Germinal center (tissue), 1 donor: ENCODE measurements at places on chromosomes 12 and 14.

DNA sequence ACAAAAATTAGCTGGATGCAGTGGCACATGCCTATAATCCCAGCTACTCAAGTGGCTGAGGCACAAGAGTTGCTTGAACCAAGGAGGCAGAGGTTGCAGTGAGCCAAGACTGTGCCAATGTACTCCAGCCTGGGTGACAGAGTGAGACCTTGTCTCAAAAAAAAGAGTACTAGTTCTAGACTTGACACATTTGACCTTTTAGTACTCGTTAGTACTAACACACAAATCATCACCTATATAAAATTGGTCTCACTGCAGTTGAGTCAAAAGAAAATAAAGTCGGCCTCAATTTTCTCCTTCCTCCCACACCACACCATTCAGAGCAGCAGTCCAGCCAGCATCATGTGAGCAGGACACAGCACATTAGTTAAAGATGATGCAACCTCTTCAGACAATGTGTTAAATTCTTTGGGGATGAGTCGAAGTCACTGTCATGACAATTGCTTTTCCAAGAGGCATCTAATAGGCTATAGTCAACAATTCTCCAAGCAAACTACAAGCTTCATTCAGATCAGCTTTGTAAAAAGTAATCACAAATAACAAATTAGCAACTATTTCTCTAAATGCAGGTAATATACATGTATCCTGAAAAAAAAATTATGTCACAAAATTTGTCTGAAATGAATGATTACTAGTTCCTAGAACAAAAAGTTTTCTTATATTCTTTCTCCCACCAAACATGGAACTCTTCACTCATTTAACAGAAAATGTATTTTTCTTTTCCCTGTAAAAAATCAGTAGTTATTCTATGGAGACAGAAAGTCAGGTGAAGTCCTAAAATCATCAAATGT lies 55.6 kb downstream of the CLIP1 start:
- DNase-seq: no peak

DNA sequence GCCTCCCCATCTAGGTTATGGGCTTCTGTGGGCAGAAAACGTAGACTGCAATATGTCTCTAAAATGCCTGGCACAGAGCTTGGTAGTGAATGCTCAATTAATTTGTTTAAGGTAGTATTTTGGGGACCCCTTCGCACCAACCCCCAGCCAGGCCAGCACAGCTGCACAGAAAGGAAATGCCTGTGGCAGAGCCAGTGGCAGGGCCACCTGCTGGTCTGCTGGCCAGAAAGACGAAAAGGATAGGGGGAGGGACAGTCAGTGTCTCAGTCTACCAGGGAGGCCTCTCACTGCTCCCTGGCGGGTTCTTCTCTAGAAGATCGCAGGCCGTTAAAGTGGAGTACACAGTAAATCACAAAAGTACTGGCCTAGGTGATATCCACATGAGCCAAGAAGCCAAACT lies 3.5 kb downstream of the RAB15 start:
- DNase-seq: peak; percentile 25

- no peak for DNase-seq
These were observed 119.3 kb downstream of the HMGA2 start for GRCh38 chr12:65943388-65944137.

GRCh38 chr12:93016752-93017350 lies 87.8 kb upstream of the EEA1 start:
- no peak for DNase-seq

DNA sequence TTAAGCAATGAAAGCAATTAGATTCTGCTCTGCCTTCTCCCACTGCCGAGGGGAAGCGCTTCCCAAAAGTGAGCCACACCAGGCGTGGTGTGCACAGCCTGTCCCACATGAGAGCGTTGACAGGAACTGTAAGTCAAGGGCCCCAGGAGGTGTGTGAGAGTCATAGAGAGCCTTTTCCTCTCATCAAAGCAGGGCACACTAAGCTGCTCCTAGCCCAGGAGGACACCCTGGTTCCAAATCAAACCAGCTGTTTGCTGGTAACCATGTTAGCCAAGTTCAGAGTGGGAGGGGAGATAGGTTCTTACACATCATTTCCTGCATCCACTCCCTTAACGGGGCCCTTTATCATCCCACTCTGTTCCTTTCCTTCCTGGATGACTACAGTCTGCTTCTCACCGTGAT lies 98.3 kb downstream of the SPTSSA start:
- no peak for DNase-seq

- no peak for DNase-seq
These were observed 27.4 kb upstream of the METAP2 start for GRCh38 chr12:95446506-95446900.

DNA sequence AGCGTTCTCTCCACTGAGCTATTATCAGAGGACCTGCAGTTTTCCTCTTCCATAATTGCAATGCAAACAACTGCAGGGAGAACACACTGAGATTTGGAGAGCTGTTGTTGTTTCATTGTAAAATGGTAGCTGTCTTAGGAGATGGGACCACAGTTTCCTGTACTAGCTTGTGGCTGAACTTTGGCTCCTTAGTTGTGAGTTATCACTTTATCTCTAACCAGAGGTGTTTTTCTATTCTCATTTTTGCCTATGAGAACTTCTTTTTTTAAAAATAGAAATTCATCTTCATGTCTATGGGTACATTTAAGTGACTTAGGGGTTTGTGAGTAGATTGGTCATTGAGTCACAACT lies 216.5 kb downstream of the SLC38A4 start:
- DNase-seq: no peak

GRCh38 chr12:26317942-26318575 lies 122.7 kb downstream of the SSPN start:
- peak; percentile 32 for DNase-seq

DNA sequence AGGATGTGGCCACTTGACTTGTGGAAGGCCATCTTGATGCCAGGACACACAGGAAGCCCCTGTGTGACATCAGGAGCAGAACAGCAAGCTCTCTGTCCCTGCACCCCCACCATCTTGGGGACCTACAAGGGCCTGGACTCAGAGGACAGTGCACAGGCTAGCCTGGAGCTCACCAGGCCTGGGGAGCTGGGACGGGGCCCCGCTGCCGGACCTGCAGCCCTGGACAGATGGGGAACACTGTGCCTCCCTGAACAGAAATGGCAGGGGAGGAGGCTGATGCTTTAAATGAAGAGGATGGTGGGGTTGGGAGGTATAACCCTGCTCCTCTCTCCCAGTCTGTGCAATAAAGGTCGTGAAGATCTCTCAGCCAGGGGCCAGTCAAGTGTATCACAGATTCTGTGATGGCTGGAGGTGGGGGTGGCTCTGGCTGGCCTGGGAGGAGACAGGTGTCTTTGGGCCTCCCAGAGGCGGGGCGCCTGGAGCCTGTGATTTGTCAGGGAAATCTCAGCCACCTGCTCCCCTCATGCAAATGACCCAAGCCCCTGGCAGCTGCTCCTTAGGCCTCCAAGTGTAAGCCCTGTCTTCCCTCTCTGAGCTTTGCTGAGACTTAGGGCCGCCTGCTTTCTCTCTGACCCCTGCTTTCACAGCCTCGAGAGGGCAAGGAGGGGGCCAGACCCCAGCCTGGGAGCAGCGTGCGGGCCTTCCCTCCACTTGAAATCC lies 1.1 kb upstream of the GNB3 start:
- peak; percentile 91 for DNase-seq

DNA sequence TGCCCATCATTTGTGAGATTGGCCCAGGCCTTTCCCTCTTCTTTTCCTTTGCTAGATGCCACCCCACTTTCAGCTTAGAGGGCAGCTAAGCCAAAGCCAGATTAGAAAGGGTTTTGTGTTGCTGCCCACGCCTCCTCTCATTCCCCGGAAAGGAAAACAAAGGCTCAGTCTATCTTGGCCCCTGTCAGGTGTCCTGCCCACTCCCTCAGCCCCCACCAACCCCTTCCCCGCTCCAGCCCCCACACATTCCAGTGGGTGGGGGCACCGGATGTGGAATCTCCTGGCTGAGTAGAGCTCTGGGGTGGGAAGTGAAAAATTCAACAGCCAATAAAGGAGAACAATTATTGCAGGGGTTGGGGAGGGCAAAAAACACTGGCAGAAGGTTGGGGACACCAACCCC lies 2.2 kb downstream of the BLOC1S1 start:
- no peak for DNase-seq

DNA sequence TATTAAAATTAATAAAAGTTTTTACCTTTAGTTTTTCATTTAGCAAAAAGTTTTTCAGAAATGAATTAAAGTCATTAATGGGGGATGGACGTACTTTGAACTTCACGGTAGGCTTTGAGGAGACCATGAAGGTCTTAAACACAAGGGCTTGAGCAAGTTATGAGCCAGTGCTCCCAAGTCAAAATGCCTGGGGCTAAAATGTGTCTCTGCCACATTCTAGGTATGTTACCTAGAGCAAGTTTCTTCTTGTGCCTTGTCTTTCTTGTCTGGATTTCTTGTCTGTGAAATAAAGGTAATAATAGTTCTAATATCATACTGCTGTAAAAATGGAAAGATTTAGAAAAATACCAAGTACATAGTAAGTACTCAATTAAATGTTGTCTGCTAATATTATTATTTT lies 132.7 kb upstream of the USP15 start:
- DNase-seq: no peak

GRCh38 chr12:38137716-38138115 lies 178.9 kb upstream of the ALG10B start:
- DNase-seq: no peak

GRCh38 chr14:89564989-89565388 lies 148.0 kb upstream of the FOXN3 start:
- no peak for DNase-seq

DNA sequence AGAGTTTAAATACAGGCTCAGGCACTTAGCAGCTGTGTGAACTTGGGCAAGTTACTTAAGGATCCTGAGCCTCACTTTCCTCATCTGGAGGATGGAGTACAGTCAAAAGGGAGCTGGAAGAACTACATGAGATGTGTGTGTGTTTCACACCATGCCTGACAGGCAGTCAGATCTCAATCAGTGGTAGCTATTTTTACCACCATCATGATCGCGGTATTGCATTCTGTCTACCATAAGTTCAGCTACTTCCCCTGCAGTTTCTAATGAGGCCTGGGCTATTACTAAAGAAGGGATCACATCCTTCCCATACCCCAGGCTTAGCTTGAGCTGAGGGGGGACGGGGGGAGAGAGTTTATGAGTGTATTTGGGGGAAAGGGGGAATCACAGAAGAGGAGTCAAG lies 7.0 kb downstream of the AQP6 start:
- DNase-seq: no peak

DNA sequence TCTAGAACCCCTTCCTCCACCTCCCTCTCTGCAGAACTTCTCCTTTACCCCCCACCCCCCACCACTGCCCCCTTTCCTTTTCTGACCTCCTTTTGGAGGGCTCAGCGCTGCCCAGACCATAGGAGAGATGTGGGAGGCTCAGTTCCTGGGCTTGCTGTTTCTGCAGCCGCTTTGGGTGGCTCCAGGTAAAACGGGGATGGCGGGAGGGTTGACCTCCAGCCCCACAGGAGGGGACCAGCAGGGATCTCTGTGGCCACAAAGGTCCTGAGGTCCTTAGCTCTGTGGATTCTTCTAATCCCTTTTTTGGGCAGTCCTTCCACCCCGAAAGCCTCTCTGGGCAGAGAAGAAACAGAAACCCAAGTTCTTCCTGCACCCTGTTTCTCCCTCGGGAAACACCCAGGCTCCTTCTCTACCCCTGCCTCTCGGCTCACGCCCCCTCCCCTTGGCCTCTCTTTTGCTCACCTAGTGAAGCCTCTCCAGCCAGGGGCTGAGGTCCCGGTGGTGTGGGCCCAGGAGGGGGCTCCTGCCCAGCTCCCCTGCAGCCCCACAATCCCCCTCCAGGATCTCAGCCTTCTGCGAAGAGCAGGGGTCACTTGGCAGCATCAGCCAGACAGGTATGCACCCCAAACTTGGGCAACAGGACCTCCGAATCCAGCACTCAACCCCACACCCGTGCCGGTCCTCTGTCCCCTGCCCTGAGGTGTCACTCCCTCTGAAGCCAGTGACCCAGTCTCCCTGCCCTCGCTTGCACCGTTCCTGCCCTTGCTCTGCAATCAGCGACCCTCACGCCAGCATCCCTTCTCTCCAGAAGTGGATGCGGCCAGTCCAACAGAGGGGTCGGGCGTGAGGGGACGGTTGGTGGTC lies 638 bp downstream of the LAG3 start:
- DNase-seq: no peak

GRCh38 chr14:104374718-104375080 lies 204.9 kb upstream of the C14orf180 start:
- DNase-seq: no peak

- no peak for DNase-seq
These were observed 3.8 kb downstream of the GXYLT1 start for GRCh38 chr12:42140901-42141300.

- no peak for DNase-seq
These were observed 183.7 kb downstream of the CPNE8 start for GRCh38 chr12:38721611-38722252.

GRCh38 chr12:54007538-54008259 lies 1.1 kb upstream of the HOXC8 start:
- DNase-seq: no peak

DNA sequence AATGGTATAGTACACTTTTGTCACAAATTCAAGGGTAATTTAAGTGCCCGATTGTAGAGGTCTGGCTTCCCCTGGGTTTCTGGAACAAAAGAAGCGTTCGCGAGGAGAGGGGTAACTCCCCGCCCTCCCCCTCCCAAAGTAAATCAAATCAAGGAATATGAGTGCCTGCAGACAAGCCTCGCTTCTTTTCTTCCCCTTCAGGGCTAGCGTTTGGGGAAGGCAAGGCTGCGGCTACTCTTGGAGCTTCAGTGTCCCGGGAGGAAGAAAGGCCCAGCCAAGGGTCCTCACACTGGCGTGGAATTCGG lies 456 bp upstream of the TMPO start:
- no peak for DNase-seq

DNA sequence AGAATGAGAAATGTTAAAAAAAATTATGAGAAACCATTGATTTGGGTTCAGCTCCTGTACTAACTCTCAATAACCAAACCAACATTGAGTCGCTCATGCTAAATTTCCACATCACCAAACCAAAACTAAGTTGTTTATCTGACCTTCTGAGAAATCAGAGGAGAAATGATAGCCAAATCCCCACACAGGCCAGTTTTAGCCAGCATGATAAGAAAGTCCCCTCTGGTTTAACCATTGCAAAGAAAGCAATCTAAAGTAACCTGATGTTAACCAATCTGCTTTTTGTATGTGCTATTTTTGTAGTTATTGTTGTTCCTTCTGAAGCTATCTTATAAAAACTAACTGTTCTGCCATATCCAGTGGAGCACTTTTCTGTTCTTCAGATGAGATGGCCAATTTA lies 599.7 kb downstream of the SLC16A7 start:
- DNase-seq: no peak

- no peak for DNase-seq
These were observed 7.7 kb downstream of the WSB2 start for GRCh38 chr12:118053071-118053985.

GRCh38 chr12:71461787-71462328 lies 22.3 kb downstream of the LGR5 start:
- no peak for DNase-seq

- DNase-seq: no peak
These were observed 173.0 kb upstream of the DAAM1 start for GRCh38 chr14:59015482-59015881.

GRCh38 chr14:104739546-104740516 lies 13.1 kb upstream of the SIVA1 start:
- DNase-seq: no peak

GRCh38 chr14:77457522-77458248 lies at the start of the genes AHSA1 and VIPAS39:
TSS of gene AHSA1 (plus strand) at chr14:77458093. CDS start at chr14:77458190, 97 bp downstream.
TSS of gene VIPAS39 (minus strand) at chr14:77457601. CDS start at chr14:77454102, 3,499 bp downstream.
- DNase-seq: peak; percentile 91

- no peak for DNase-seq
These were observed 308.9 kb downstream of the KCNH5 start for GRCh38 chr14:62736048-62737043.

GRCh38 chr12:45915405-45915804 lies 75.0 kb downstream of the SCAF11 start:
- DNase-seq: no peak

GRCh38 chr12:70178038-70178437 lies 65.2 kb upstream of the CNOT2 start:
- no peak for DNase-seq
